GM10248 (cell line): ENCODE measurements at places on chromosomes 6 and 20.

GRCh38 chr6:16741112-16742016 is 19.9 kb downstream of the ATXN1 start:
- DNase-seq: no peak

- no peak for DNase-seq
Observed at GRCh38 chr6:24458134-24458533, 31.2 kb downstream of the GPLD1 start.

- DNase-seq: no peak
Observed at GRCh38 chr20:44800391-44801046, 9.8 kb downstream of the RIMS4 start.

DNA sequence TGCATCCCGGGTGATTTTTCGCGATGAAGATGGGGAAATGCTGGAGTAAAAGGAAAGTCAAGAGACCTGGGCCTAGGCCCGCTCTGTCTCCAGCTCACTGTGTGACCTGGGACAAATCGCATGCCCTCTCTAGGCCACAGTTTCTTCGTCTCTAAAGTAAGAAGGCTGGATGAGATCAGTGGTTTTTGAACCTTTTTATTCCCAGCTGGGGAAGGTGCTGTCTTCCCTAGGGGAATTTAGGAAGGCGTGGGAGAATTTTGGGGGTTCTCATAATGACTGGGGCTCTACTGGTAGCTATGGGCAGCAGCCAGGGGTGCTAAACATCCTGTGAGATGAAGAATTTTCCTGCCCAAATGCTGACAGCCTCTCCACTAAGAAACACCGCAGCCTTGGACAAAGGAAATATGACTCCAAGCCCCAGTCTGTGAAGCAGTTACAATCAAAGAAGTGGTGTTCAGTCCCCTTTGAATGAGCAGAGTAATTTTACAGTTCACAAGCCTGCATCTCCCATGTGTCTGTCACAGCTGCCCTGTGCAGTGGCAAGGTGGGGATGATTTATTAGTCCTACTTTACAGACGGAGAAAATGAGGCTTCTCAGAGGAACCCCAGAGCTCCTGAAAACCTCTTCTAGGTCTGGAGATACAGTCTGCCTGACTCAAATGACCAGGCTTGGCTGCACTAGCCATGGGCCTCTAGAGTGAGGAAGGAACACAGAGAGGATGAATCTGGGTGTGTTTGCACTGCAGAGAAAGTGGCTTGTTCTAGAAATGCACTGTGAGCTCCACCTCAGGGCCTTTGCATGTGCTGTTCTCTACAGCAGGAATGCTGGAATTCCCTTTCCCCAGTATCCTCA is 57.2 kb downstream of the RAB44 start:
- no peak for DNase-seq

DNA sequence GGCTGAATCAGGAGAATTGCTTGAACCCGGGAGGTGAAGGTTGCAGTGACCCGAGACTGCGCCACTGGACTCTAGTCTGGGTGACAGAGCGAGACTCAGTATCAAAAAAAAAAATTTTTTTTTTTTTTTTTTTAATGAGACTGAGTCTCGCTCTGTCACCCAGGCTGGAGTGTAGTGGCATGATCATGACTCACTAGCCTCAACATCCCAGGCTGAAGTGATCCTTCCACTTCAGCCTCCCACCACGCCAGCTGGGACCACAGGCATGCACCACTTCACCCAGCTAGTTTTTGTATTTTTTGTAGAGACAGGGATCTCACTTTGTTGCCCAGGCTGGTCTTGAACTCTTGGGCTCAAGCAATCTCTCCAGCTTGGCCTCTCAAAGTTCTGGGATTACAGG is 53.3 kb downstream of the MYO6 start:
- DNase-seq: no peak

DNA sequence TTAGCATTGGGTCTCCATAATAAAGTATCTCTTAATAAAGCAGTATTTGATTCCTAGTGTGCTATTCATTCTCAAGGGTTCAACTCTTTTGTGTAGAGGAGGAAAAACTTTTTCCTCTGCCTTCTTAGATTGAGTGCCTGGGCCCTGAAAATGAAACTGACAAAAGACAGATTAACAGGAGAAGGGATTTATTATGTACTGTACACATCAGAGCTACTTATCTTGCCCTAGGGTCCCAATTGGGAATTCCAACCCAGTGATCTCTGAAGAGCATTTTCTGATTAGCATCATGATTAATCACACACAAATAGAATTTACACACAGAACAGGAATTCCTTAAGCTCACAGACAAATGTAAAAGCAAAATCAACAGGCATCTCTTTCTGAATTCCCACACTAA is 128.9 kb downstream of the CD164 start:
- no peak for DNase-seq

DNA sequence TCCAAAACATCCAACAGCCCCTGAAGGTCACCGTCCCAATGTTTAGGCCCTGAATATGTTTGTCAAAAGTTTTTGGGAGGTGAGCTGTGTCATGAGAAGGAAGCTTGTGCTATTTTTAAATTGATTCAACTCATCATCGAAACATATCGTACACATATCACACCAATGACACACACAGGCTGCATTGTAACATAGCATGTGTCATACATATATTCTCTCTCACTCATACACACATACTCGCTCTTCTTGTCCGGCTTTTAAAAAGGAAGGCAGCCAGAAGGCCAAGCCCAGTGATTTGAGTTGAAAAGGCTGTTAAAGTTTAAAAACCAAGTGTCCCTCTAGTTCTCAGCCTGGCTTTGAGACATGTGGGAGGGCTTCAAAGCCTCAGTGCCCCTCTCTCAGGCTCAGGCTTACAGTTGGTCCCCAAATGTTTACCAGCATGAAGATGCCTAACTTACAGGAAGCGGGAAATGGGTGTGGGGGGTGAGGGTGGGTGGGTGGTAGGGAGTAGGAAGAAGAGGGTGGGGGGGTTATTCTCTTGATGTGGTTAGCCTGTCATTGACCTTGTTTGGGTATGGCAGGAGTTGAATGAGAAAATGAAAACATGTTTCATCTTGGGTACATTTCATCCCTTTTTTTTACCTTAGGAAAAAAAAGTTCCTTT is 3.3 kb upstream of the PRDM1 start:
- DNase-seq: no peak

DNA sequence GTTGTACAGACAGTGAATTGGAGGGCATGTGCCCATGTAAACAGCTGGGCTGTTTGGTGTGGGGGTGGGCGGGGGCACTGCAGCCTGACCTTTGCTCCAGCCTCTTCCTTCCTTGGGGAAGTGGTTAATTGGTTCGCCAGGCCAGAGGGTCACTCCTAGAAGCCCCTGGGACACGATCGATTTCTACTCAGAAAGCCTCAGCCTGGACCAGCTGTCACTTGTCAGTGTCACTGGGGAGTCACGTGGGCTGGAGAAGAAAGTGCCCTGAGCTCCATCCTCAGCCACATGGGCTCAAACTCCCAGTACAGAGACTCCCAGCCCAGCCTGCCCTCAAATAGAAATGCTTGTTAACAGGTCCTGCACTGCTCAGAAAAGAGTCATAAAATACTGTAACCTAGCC is 423.8 kb upstream of the SULF2 start:
- DNase-seq: no peak

- DNase-seq: no peak
Observed at GRCh38 chr6:123417535-123417934, 219.2 kb downstream of the TRDN start.

DNA sequence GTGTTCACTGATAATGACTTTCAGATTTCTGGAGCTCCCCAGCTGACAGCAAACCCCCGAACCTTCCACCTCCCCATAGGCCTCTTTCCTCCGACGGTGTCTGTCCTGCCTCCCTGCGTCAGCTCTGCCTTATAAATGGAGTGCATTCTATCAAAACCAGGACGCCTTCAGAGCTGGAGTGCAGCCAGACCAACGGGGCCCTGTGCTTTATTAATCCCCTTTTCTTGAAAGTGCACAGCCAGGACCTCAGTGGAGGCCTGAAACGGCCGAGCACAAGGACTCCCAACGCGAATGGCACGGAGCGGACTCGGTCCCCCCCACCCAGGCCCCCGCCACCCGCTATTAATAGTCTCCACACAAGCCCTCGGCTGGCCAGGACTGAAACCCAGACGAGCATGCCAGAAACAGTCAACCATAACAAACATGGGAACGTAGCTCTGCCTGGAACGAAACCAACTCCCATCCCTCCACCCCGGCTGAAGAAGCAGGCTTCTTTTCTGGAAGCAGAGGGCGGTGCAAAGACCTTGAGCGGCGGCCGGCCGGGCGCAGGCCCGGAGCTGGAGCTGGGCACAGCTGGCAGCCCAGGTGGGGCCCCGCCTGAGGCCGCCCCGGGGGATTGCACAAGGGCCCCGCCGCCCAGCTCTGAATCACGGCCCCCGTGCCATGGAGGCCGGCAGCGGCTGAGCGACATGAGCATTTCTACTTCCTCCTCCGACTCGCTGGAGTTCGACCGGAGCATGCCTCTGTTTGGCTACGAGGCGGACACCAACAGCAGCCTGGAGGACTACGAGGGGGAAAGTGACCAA is 42.3 kb upstream of the NAA20 start:
- no peak for DNase-seq

DNA sequence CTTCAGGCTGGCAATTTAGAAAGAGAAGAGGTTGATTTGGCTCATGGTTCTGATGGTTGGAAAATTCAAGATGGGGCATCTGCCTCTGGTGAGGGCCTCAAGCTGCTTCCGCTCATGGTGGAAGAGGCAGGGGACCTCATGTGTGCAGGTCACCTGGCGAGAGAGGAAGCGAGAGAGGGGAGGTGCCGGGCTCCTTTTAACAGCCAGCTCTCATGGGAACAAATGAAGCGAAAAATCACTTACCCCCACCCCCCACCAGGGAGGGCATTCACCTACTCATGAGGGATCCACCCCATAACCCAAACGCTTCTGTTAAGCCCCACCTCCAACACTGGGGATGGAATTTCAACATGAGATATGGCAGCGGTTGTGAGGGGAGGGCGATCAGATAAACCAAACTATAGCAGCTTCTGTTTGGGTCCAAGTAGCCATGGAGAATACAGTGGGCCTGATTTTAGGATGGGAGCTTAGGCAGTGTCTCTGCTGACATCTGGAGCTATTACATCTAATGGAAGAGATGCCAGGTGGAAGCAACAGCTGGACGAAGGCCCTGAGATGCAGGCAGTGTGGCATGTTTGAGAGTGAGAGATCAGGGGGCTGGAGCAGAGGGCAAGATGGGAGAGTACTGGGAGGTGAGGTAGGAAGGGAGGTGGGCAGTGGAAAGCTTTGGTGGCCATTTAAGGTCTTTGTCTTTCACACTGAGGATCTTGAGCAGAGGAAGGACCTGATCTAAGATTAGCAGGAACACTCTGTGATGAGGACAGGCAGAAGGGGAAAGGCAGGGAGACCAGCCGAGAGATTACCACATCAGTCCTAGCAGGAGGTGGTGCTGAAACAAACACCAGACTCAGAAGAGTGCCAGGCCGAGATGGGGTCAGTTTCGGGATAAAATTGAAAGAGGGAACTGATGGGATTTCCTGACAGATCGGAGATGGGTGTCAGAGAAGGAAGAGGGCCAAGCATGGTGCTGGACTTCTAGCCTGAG is 161.8 kb downstream of the NFATC2 start:
- no peak for DNase-seq

DNA sequence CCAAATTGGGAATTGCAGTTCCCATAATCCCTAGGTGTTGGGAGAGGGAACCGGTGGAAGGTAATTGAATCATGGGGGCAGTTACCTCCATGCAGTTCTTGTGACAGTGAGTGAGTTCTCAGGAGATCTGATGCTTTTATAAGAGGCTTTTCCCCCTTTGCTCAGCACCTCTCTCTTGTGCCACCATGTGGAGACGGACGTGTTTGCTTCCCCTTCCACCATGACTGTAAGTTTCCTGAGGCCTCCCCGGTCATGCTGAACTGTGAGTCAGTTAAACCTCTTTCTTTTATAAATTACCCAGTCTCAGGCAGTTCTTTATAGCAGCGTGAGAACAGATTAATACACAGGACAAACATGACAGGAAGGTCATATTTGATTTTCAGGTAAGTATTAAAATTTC is 25.3 kb upstream of the HECA start:
- no peak for DNase-seq

GRCh38 chr6:96466147-96466863 is 55.3 kb upstream of the UFL1 start:
- no peak for DNase-seq

GRCh38 chr6:98463038-98464000 is 371.1 kb upstream of the POU3F2 start:
- DNase-seq: no peak

DNA sequence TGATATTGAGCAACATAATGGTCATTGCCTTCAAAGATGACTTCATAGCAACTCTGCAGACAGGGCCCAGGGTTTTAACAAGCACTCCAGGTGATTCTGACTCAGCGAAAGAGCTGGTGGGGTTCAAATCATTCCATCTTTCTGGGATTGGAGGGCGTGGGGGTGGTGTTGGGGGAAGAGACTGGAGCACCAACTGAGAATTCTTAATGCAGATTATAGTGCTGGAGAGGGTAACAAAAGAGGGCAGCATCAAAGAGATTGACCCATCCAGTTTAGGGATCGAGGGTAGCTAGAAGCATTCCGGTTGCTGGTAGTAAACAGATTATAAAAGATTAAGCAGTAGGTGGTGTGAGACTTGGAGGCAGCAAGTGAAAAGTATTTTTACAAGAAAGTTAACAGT is 15.9 kb downstream of the PFDN4 start:
- no peak for DNase-seq

DNA sequence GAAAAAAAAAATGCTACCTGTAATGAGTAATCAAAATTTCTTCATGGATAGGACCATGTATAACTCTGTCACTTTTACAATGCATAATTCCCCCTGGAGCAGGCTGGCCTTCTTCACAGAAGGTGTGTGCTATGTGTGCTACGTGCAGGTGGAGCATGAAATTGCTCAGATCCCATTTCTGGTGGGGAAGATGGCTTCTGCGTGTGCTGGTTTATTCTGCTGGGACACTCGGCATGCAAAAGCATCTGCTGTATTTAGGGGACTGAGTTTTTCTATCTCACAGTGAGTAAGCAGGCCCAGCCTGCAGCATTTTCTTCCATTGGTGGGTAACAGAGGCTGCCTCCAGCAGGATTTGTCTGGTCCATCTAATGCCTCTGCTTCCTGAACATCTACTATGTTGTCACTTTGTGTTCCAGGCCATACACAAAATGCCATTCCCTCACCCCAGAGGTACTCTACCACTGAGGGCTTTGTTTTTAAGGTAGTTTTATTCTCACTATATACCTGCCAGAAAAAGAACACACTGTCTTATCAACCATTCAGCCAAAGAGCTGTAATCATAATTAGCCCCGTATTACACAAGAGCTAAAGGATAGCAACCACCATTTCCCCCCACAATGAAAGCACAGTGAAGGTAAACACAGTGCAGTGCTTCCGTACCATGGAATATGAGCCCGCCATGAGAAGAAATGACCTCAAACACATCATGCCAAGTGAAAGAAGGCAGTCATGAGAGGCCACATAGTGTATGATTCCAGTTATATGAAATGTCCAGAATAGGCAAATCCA is 62.4 kb downstream of the SYNDIG1 start:
- no peak for DNase-seq
